ENCODE measurements at places on chromosomes 16 and 17. TPM values are rescaled to one million over a fixed set of nuclear protein-coding genes. Genes with fewer than 3 reads are reported as not detected.

DNA sequence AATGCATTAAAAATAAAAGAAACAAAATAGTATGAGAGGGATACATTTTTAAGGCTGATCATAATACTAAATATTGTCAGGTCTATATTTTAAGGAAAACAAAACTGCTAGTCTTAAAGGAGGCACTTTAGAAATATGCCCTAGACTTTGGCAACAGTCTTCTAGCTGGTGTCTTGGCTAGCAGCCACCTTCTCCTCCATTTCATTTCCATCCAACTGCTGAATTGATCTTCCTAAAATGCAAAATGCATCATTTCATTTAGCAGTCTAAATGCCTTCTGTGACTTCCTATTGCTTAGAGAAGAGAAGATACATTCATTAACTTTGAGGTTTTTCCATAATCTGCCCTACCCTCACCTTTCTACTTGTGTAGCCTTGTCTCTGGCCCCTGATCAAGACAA, 1404.1 kb downstream of the CDH11 start:
- no peak for DNase-seq

The KRT14 gene
- total RNA-seq, result 0.40 TPM

- no peak for DNase-seq
Measured at GRCh38 chr16:75288596-75289120, 37.2 kb upstream of the BCAR1 start.

The AHSP gene
- not detected for total RNA-seq

The PRSS33 gene
- not detected for total RNA-seq

The HS3ST3A1 gene
- total RNA-seq, result 0.61 TPM

DNA sequence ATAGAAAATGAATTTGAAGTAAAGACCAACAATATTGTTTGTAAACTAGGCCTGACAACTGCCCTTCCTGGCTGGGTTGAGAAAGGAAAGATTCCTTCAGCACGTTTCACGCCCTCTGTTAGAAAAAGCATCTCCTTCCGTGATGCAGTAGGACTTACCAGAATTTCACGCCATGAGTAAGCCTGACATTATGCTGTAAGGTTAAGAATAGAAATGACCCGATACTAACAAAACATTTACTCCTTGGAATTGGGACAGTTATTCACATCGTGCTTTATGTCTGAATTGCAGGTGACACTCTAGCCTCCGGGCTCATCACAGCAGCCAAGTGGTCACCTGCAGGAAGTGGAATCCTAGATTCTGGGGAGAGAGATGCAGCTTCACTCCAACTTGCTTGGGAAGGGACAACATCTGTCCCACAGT, 17.5 kb downstream of the MARCHF10 start:
- no peak for DNase-seq

DNA sequence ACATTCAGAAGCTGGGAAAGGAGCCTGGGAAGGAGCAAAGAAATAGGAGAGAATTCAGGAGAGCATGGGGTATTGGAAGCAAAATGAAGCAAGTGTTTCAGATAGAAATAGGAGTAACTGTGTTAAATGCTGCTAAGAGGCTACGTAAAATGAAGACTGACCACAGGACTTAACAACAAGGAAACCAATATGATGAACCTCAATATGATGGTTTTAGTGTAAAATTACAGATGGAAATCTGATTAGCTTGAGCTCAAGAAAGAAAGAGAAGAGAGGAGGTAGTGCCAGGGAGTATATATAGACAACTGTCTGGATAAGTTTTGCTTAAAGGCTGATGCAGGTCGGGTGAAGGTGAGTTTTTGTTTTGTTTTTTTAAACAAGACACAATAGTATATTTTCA, 92.2 kb downstream of the HELZ start:
- DNase-seq, result no peak

Measured in left colon (tissue), 2 donors.